H4 (cell line): ENCODE measurements at places on chromosomes 1 and 21. TPM values are rescaled to one million over a fixed set of nuclear protein-coding genes. Genes with fewer than 3 reads are reported as not detected.

The NADK gene
- total RNA-seq = 27.4 and 36.7 TPM in 2 replicates

DNA sequence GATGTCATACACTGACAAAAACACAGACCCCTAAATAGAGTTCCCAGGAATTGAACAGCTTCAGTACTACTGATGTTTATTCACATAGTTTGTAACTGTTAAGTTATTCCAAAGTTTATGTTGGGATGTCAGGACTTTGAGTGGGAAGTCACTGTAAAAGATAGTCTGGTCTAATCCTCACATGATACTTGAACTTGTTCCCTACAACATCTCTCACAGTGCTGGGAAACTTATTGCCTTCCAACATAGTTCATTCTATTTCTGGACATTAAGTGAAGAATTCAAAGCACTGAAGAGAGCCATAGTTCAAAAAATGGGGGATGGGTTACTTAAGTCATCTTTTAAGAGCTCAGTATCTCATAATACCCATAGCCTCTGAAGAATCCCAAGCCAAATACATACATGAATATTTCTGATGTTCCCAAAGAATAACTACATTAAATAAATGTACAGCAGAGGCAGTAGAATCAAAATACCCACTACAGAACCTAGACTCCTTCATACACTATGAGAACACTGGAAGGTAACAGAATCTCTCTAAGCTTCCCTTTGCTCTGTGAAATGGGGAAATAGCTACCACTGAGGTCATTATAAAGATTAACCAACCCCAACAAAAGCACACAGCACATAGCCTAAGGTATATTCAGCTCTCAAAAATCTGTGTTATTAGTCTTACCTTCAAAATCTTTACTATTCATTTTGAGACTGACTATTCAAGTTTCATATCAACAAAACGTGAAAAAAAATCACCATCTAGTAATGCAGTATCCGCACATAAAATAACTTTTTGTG, 81.4 kb downstream of the ESRRG start:
- DNase-seq = no peak

GRCh38 chr1:101854271-101854670, 142.5 kb downstream of the OLFM3 start:
- DNase-seq = no peak

- no peak for DNase-seq
Measured at GRCh38 chr1:36673202-36673601, 190.5 kb upstream of the CSF3R start.

- DNase-seq = no peak
Measured at GRCh38 chr21:15005391-15005790, 59.4 kb downstream of the NRIP1 start.

GRCh38 chr1:113930499-113931161, 1.5 kb downstream of the HIPK1 start:
- peak; percentile 49 for DNase-seq
